Left kidney (tissue), 8 donors: ENCODE measurements at places on chromosomes 4 and X.

GRCh38 chr4:55609393-55609866 lies 17.4 kb upstream of the PDCL2 start:
- DNase-seq: no peak

- no peak for DNase-seq
Measured at GRCh38 chrX:48003367-48003757, 427 bp downstream of the ZNF182 start.

- no peak for DNase-seq
Measured at GRCh38 chrX:23930894-23931604, 23.2 kb downstream of the CXorf58 start.

- DNase-seq: no peak
Measured at GRCh38 chr4:77047037-77047436, 28.8 kb downstream of the CCNI start.

GRCh38 chr4:184715526-184715925 lies 18.4 kb downstream of the CENPU start:
- no peak for DNase-seq

DNA sequence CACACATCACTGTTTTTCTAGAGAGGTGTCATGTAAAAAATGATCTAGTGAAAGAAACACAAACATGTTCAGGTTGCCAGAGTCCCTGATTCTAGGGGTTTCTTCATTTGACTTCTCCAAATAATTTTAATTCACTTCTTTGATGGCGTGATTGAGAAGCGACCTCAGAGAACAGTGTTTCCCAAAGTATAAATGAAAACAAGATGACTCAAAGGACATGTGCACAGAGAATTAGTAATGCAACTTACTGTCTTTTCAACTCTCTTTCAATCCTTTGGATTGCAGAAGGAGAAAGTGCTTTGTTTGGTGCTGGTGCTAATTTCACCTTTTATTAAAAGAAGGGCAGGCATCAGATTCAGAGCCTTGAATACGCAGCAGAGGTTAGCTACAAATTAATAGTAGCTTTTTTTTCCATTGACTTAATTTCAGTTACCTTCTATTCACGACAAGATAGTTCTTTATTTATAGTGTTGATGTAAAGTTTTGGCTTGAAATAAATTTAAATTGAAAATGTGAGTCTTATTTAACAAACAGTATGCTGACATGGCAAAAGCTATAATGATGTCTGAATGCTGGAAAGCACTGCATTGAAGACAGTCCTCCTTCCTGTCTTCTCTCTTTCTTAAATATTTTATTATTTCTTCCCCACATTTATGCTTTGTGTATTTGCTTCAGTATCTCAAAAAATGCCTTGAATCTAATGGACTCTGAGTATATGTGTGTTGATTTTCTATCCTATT lies 85.1 kb downstream of the SLC10A7 start:
- DNase-seq: no peak

GRCh38 chr4:104756837-104757236 lies 262.1 kb upstream of the CXXC4 start:
- DNase-seq: no peak

DNA sequence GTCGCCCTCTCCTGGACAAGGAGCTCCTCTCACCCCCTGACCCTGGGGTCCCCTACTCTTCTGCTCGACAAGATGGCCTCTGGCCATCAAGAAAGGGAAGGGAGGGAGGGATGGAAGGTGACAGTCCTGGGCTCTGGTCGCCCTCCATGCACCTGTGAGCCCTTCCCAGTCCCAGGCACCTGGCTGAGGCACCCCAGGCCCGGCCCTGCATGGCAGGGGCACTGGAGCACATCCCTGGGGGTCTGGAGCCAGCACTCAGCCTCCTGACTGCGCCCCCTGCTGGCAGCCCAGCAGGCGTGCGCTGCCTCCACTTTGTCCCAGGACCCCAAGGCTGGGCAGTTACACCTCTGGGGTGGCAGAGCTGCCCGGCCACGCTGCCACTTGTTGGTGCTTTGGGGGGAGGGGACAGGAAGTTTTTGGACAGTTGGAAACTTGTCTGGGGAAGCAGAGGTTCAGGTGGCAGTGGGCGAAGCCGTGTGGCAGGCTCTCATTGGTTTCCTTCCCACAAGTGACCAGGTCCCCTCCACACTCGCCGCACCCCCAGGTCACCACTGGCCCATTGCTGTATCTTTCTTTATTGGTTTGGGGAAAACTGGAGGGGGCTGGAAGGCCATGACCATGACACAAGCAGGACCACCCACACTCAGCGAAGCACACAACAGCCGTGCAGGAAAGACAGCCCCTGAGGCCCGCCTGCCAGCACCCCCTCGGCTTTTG lies 4.3 kb downstream of the PNCK start:
- DNase-seq: no peak

GRCh38 chr4:13907255-13907751 lies 279.8 kb upstream of the BOD1L1 start:
- no peak for DNase-seq

- DNase-seq: no peak
Measured at GRCh38 chr4:75494563-75494962, 19.6 kb downstream of the RCHY1 start.

GRCh38 chrX:28498658-28499057 lies 88.6 kb upstream of the IL1RAPL1 start:
- no peak for DNase-seq

- peak; percentile 59 for DNase-seq
Measured at GRCh38 chr4:1347410-1347864, 429 bp downstream of the UVSSA start.

GRCh38 chrX:11401966-11402365 lies 108.8 kb downstream of the AMELX start:
- DNase-seq: no peak

DNA sequence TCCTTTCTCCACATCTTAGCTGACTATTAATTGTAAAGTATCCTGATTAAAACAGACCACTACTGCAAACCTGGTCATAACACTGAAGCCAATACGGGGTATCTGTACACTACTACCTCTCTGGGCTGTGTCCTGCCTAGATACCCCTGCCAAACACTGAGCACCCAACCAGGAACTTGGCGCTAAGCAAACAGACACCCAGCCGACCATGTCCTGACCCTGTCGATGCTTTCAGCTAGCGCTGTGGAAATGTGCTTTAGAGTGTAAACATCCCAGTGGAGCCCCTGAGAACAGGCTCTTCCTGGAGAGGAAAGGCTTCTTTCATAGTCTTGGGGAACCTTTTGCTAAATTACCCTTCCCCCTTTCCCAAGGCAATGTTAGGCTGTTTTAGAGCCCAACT lies 52.9 kb downstream of the CCNG2 start:
- no peak for DNase-seq

DNA sequence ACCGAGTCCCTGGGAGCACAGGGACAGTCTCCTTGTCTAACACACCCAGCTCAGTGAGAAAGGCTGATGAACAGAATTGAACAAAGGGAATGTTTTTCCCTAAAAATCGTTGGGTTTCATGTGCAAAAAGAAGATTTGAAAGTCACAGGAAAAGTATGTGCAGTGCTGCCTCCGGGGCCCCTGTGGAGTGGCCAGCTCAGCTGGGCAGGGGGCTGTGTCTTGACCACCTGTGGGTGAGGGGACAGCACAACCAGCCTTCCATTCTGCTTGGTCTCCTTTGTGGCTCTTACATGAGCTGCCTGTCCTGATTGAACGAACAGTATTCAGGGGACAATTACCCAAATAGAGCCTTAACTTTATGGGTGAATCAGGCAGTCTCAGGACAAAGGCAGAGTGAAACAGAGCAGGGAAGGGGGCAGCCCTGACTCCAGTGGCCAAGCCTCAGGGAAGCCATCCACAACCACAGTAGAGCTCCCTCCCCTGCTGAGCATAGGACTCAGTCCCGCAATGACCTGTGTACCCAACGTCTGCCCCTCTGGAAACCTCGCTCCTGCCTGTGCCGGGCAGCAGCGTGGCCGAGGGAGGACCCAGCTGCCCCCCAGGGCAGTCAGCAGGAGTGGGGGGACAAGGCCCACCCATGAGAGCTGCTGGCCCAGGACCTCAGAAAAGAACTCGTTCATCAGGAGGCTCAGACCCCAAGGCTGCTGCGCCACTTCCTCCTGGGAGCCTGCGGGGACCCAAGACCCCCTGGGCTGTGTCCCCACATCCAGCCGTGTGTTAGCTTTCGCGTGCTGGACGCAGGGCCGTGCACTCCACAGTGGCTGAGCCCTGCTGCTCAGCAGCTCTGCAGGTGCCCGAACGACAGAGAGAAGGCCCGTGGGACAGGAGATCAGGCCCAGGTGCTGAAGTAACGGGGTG lies 59.6 kb upstream of the MXD4 start:
- DNase-seq: no peak

GRCh38 chr4:113256946-113257345 lies 207.5 kb downstream of the ANK2 start:
- no peak for DNase-seq

- no peak for DNase-seq
Measured at GRCh38 chrX:151988706-151989299, 14.3 kb upstream of the GABRE start.

GRCh38 chr4:78845472-78845871 lies 69.3 kb downstream of the BMP2K start:
- no peak for DNase-seq

DNA sequence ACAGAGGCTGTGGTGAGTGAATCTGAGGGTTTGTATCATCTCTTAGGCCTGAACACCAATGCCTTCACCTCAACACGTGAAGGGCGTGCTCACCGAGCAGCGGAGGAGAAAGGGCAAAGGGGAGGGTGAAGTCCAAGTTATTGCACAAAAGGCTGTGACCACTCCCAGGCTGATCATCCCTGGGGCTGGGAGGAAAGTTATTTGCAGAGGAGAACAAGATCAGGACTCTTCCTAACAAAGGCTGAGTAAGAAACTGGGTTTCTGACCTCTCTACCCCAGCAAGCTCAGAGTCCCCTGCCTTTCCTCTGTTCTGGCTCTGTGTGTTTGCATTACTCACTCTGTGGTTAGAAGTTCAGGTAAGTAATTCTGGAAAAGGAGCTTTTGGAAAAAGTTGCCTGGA lies 366.3 kb upstream of the CXorf51A start:
- DNase-seq: no peak

DNA sequence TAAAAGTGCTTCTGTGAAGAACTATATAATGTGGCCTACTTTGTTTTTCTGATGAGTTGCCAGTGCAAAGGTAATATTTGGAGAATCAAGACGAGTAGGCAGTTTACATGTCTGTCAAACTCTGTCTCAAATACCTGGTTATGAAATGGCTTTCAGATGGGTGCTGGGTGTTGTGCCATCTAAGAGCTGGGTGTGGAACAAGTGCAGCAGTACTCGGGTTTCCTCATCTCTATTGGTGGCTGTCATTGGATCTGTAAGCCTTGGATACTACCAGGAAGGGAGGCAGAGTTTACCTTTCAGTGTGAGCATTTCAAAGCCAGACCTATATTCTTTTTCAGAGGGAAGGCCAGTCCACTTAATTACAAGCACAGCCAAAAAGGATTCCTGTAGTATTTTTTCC lies 37.2 kb downstream of the MTM1 start:
- no peak for DNase-seq

DNA sequence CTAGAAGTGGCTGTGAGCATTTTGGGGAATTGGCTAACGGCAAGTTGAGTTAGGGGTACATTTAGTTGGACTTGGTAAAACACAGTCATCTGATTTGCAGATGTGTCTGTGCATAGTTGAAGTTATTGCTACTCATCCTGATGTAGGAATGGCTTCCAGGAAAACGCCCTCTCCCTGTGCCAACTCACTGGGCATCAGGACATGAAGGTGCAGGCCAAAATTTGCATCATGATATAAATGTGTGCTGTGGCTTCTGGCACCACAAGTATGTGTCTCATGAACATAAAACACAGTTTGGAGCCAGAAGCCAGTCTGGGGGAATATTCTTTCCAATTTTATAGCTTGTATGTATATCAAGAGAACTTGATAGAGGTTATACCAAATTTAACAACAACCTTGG lies 54.2 kb upstream of the CBR4 start:
- no peak for DNase-seq

- peak; percentile 70 for DNase-seq
Measured at GRCh38 chr4:19739101-19739651, 512.5 kb upstream of the SLIT2 start.

DNA sequence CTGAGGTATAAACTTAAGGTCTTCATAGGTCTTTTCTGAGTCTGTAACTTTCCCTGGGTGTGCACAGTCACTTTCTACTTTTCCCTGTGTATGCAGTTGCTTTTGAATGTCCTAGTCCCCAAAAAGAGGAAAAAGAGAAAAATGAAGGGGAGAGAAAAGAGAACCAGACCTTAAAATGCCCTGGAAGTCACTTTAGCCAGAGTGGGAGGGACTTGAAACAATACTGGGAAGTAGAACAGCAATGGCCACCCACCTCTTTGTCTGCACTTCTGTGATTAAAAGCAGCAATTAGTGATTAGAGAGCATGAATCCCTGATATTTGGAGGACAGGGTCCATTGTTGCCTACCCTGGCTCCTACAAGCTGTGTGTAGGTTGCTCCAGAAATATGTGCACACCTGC lies 36.1 kb downstream of the ZCCHC13 start:
- DNase-seq: no peak

GRCh38 chr4:182643801-182644682 lies 273.1 kb downstream of the DCTD start:
- no peak for DNase-seq

- no peak for DNase-seq
Measured at GRCh38 chr4:113540859-113541258, 220.7 kb downstream of the CAMK2D start.

DNA sequence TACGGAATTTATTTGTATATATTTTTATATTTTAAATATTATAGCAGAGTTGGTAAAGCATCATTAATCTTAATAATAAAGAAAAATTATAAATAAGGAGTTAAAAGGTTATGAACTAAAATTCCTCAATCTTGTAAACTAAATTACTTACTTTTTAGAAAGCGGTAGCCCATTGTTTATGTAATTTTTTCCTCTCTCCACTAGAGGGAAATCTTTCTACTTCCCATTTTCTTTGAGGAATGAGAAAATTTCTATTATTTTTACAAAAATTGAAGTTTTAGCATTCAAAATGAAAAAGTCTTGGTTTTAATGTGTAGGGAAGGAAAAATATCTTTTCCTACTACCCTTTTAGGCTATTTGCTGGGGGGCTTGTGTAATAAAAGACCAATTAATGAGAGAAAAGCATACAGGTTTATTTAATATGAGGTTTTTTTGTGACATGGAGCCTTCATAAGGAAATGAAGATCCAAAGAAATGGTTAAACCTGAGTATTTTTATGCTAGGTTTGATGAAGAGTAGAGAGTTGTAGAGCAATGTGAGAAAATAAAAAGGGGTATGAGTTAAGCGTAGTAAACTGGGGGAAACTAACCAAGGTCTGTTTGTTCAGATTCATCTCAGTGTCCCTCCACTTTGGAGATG lies 68.7 kb upstream of the ADAD1 start:
- peak; percentile 7 for DNase-seq

DNA sequence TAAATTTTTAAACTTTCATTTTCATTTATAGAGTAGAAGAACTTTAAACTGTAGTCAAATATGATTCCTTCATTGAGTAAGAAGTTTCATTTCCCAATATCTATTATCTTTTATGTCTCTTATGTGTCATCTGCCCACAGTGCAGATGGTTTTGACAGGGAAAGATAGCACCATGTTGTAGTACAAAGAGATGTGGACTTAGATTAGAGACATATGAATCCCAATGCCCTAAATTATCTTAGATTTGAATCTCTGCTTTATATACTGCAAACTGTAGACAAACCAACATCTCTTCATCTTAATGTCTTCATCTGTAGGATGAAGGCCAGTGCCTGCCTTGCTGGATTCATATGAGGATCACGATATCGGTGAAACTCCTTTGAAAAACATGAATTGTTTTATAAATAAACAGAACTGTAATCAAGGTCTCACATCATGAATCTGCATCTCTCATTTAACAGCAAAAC lies 217.5 kb downstream of the BANK1 start:
- DNase-seq: no peak

GRCh38 chr4:17567271-17567670 lies 9.7 kb upstream of the LAP3 start:
- no peak for DNase-seq
